Skin of body (tissue), 3 donors: ENCODE measurements at places on chromosomes 5 and 9. TPM values are rescaled to one million over a fixed set of nuclear protein-coding genes. Genes with fewer than 3 reads are reported as not detected.

GRCh38 chr5:60162441-60162840 is 268.9 kb upstream of the PDE4D start:
- no peak for DNase-seq

GRCh38 chr5:150764530-150764929 is 5.7 kb upstream of the DCTN4 start:
- no peak for DNase-seq

- no peak for DNase-seq
These were observed 363.2 kb upstream of the SMC2 start for GRCh38 chr9:103730866-103731265.

DNA sequence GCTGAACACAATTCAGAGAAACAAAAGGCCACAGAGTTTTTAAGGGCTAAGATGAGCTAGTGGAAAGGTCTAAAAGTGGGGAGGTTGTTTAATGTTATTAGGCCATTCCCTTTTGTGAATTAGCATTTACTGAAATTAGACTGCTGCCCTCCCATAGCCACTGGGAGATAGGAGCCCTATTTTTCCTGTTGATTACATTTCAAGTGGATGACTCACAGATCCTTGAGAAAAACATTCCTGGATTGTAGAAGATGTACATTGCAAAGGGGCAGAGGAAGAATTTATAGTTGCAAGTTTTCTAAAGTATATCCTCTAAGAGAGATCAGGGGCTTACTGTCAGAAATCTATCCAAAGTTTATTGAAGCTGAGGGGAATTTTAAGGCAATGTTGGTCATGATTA is 367.1 kb upstream of the IZUMO3 start:
- no peak for DNase-seq

Gene PCDHGB1
- 2.6 TPM for total RNA-seq
